T-helper 17 cell (primary cell): ENCODE measurements at places on chromosomes 11 and 22. TPM values are rescaled to one million over a fixed set of nuclear protein-coding genes. Genes with fewer than 3 reads are reported as not detected.

SAA4 gene
- not detected for total RNA-seq

VPS26B gene
- 51.1 TPM for total RNA-seq

CNGA4 gene
- total RNA-seq: 0.15 TPM

OR4D5 gene
- total RNA-seq: not detected

DNA sequence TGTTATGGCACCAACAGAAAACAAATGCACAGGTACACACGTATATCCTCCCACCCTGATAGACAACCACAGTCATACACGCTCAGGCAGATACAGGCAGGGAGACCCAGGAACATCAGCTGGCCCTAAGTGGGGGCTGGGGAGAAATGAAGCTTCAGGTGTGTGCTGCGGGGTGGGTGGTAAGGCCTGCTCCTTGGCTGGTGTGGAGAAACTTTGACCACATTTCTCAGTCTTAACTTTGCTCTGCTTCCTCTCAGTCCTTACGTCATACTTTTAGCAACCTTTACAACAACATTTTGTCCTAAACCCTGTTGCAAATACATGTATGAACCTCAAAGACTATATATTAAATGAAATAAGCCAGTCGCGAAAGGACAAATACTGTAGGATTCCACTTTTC, 6.7 kb upstream of the ANAPC15 start:
- H3K4me3 ChIP-seq: no peak overlapping the region
- DNase-seq: no peak
- H3K27ac ChIP-seq: no peak overlapping the region
- H3K4me1 ChIP-seq: no peaks in the 10 kb centered on the region

DNA sequence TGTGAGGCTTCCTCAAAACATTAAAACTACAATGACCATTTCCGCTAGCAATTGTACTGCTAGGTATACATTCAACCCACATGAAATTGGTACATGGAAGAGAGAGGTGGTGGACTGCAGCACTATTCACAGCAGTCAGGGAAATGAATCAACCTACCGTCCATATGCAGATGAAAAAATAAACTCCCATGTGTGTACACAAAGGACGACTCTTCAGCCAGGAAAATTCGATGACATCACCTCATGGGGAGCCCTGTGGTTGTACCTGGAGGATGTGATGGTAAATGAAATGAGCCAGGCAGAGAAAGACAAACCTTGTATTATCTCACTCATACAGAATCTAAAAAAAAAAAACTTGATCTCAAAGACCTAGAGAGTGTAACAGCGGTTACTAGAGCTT, 23.3 kb downstream of the RFPL3 start:
- H3K4me1 ChIP-seq: peaks cover 4% of the 10 kb centered on the region
- H3K4me3 ChIP-seq: no peak overlapping the region
- no peak overlapping the region for H3K27ac ChIP-seq

- peaks cover 32% of the 10 kb centered on the region for H3K4me1 ChIP-seq
- no peaks in the 10 kb centered on the region for H3K36me3 ChIP-seq
- peak overlapping the region; percentile 89 for H3K4me3 ChIP-seq
- no peak for DNase-seq
- peak overlapping the region; percentile 99 for H3K27ac ChIP-seq
- H3K27me3 ChIP-seq: no peaks in the 10 kb centered on the region
These were observed 7.1 kb downstream of the LARGE2 start for GRCh38 chr11:45929486-45930030.

DNA sequence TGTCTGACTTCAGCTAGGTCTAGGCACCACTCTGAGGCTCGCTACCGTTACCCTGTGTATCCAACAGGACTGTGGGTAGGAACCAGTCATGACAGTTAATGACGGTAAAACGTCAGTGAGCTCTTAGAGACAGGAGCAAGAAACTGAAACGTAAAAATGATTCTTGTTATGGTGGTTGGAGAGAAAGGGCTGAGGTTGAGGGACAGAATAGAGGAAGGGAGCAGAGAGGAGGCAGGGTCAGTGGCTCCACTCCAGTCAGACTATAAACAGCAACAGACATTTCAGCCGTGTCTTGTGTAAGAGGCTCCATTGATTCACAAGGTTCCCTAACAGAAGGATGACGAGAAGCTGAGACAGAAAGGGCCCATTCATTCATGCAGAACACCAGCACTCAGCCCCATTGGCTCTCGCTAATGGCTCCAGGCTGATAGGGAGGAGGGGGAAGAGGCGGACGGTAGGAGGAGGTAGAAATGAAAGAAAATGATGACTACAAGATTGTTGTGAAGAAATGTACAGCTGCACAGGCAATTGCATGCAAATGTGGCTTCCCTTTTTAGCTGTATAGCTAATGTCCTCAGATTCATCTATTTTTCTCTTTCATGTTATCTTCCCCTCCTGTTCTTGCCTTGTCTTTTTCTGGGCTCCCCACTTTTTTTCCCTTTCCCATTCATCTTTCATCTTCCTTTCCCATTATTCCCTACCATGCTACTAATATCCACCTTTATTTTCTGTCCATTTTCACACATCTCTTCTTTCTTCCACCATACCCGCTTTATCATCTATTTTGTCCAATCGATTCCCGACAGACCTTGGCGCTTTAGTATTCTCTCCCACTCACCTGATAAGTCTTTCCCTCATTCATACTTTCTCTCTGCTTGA, 34.3 kb downstream of the ETS1 start:
- peak overlapping the region; percentile 89 for H3K27ac ChIP-seq
- DNase-seq: no peak
- no peaks in the 10 kb centered on the region for H3K27me3 ChIP-seq
- H3K4me1 ChIP-seq: peaks cover 50% of the 10 kb centered on the region
- H3K4me3 ChIP-seq: peak overlapping the region; percentile 81

GRCh38 chr11:79160791-79161403, 279.9 kb downstream of the TENM4 start:
- H3K27ac ChIP-seq: no peak overlapping the region
- H3K4me1 ChIP-seq: no peaks in the 10 kb centered on the region
- no peaks in the 10 kb centered on the region for H3K36me3 ChIP-seq
- no peak overlapping the region for H3K4me3 ChIP-seq

GRCh38 chr11:65535102-65535501, 10.2 kb downstream of the SCYL1 start:
- H3K4me3 ChIP-seq: no peak overlapping the region
- DNase-seq: no peak
- H3K27me3 ChIP-seq: no peaks in the 10 kb centered on the region
- H3K36me3 ChIP-seq: peaks cover 3% of the 10 kb centered on the region
- H3K27ac ChIP-seq: no peak overlapping the region
